ENCODE measurements at places on chromosomes 4 and X.

GRCh38 chr4:108795733-108796132, 32.9 kb upstream of the ETNPPL start:
- no peak for DNase-seq

- DNase-seq = no peak
Observed at GRCh38 chrX:47992095-47992380, 11.8 kb downstream of the ZNF182 start.

GRCh38 chrX:115539841-115540240, 21.1 kb upstream of the PLS3 start:
- DNase-seq = no peak

DNA sequence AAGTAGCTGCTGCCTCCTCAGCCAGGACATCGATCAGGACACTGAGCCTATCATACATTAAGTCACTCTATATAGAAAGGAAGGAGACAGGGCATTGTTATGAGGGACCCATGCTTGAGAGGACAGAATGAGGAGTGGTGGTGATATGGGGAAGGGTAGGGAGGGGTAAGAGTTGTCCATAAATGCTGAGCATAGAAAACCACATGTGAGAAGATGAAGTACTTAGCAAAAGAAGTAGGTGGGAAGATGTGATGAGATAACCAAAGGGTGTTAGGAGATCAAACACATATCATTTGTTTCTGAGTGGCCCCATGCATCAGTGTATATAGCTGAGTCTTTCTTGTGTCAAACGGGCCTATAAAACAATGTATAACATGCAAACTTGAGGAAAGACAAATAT, 84.1 kb downstream of the DGKK start:
- no peak for DNase-seq

DNA sequence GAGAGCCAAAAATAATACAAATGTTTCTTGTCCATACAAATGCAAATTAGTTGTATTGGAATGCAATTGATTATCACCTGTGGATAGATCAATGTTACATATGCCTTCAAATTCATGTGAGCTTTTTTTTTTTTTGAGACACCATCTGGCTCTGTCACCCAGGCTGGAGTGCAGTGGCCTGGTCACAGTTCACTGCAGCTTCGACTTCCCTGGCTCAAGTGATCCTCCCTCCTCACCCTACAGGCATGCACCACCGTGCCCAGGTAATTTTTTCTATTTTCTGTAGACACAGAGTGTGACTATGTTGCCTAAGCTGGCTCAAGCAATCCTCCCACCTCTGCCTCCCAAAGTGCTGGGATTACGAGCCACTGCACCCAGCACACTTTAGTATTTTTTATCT, 38.6 kb upstream of the TMEM184C start:
- DNase-seq = no peak

DNA sequence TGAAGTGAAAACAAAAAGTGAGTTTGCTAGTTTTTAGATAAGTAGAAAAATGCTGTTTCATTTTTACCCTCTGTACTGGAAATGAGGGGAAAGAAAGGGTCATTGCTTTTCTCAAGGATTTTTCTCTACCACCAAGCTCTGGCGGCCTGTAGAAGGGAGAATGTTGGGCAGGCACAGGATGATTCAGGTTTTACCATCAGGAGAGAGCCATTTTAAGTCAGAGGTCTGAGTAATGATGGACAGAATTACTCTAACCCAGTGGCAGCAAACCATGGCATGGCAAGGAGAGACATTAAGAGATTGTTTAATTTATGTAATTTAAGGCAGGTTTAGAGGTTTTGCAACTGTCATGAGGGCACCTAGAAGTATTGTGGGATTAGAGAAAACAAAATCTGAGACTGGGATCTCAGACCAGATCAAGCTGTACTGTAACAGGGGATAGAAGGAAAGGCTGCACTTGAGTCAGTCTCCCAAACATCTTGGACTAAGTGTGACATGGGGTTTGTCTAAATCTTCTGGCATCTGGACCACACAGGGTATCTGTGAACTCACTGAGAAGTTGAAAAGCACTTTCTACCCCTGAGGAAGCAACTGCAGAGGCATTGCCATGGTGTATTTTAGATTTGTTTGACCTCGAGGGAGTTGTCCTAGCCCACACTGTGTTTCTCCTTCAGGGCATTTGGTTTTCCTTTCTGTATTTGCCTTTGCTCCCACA, 81.6 kb downstream of the BANK1 start:
- DNase-seq = no peak

- DNase-seq = no peak
Observed at GRCh38 chr4:80140194-80140593, 57.1 kb upstream of the PRDM8 start.

- DNase-seq = no peak
Observed at GRCh38 chr4:88134536-88135355, 23.7 kb downstream of the ABCG2 start.

DNA sequence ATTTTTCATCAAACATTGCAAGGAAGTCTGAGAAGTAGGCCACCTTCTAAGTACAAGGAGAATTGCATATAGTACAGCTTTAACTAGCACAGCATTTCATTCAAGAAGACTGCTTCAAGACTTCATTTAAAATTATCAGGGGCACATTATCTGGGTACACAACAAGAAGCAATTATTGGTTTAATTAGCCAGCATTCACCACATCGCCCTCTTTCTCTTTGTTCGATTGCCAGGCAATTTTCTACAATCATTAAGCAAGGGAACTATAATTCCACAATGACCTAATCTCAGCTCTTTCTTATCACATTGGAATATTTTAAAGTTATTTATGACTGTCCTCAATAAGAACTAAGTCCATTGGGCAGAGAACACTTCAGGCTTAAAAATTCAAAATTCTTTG, 1347.1 kb upstream of the PABPC4L start:
- DNase-seq = no peak

GRCh38 chr4:173005912-173006633, 162.5 kb upstream of the GALNT7 start:
- DNase-seq = no peak

DNA sequence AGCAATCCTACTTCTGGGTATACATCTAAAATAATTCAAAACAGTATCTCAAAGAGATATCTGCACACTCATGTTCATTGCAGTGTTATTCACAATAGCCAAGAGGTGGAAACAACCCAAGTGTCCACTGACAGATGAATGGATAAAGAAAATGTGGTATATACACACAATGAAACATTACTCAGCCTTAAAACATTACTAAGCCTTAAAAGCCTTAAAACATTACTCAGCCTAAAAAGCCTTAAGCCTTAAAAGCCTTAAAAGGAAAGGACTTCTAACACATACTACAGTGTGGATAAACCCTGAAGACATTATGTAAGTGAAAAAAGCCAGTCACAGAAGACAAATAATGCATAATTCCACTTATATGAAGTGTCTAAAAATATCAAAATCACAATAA, 40.3 kb upstream of the TFDP3 start:
- no peak for DNase-seq

DNA sequence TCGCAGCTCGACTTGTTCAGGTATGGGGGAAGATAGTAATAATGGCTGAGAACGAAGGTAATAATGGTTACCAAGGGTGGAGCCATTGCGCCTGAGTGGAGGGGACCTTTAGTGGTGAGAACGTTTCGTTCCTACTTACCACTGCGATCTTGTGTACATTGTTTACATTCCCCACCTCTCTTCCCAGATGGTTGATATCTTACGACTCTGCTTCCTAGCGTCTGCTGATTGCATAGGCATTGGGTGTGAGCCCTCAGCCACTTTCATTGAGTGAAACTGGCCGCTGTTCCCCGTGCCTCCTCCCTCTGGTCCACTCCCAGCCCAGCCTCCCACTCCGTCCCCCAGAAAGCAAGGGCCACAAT, 850 bp downstream of the IGBP1 start:
- peak; percentile 29 for DNase-seq

- DNase-seq = peak; percentile 87
Observed at GRCh38 chrX:1649621-1650020, 34.8 kb downstream of the ASMT start.

DNA sequence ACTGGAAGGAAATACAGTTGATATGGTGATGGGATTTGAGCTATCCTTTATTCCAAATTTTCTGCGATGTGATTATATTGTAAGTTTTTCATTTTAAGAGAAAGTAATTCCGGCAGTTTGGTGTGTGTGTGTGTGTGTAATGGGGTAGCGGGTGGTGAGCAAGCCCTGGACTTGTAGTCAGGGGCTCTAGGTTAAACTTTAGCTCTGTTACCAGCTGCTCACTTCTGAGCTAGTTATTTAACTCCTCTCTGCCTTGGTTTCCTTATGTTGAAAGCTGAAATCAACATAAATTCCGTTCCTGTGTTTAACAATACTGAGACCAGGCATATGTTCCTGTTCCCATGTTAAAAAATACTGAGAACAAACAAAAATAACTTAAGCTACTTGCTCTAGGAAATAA, 174.1 kb upstream of the CASK start:
- no peak for DNase-seq

- DNase-seq = no peak
Observed at GRCh38 chr4:101941816-101942358, 151.4 kb downstream of the BANK1 start.

GRCh38 chr4:154927126-154927680, 146.1 kb downstream of the RBM46 start:
- no peak for DNase-seq

- DNase-seq = no peak
Observed at GRCh38 chr4:138297743-138298405, 55.7 kb upstream of the SLC7A11 start.

- no peak for DNase-seq
Observed at GRCh38 chr4:26228883-26229282, 91.9 kb upstream of the RBPJ start.

DNA sequence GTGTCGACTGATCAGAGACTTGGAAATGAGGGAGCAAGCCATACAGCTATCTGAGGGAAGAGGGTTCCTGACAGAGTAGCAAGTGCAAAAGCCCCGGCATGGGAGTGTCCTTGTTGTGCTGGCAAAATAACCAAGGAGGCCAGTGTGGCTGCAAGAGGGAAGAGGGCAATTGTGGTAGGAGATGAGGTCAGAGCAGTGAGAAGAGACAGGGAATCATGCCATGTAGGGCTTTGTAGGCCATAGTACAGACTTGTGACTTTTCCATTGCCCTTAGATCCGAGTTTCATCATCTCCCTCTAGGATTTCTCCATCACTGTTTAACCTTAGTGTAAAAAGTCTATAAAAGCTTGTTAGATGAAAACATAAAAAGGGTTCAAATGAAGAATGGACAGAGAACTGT, 76.2 kb downstream of the DOCK11 start:
- DNase-seq = no peak

DNA sequence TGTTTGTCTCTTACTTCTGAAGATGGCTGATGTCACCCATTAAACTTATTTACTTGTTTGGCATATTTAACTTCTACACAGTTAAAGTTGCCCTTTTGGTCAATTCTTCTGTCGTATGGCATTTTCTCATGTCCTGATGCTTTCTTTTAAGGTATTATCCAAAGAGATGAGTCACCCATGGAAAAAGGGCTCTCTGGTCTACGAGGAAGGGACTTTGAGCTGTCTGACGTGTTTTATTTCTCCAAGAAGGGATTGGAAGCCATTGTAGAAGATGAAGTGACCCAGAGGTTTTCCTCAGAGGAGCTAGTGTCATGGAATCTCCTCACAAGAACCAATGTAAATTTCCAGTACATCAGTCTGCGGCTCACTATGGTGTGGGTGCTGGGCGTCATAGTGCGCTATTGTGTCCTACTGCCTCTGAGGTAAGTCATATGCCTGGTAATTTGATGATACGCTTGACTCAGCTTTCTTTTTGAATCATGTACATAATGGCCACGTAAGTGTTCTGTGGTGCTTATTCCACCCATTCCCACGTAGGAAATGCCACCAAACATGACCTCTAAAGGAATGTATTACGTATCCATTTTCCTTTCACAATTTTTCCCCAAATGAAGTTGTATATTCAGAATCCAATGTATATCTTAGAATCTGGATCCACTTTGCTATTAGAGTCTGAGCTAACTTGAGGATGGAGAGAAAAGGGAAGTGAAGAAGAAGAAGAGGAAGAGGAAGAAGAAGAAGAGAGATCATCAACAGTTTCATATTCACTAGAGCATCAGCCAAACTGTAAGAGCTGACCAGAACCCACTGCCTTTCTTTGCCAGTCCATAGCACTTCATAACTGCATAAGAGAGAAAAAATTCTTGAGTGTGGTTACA, 45.7 kb downstream of the GPAT3 start:
- DNase-seq = no peak

DNA sequence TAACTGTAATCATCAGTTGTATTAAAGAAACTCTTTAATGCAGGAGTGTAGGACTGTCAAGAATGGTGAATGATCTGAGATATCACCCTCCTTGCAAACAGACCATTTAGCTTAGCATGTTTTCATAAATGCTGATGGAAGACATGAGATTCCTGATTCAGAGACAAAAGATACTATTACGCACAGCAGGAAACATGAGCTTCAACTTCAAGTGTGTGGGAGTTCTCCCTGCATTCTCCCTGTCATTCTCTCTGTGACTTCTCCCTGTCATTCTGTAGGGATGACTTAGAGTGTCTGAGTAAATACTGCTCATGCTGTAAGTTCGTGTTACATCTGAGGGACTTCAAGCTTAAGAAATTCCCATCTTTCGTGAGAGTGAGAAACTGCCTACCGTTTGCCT, 866.0 kb upstream of the PRKX start:
- no peak for DNase-seq

- DNase-seq = no peak
Observed at GRCh38 chr4:168501407-168501806, 4.6 kb downstream of the PALLD start.

DNA sequence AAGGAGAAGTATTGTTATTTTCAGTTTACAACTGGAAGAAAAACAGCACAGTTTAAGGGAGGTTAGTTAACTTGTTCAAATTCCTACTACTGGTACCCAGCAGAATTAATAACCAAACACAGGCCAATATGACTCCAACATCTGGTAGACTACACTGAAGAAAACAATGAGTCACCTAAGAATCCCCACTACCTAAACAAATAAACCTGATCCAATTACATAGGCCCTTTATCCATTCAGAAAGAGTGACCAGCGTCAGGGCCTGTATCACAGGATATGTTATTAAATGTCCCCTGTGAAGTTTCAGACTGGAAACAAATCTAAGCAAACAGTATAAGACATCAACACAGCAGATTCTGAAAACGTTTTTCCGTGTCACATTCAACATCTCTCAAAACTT, 492.5 kb upstream of the INTU start:
- no peak for DNase-seq

- peak; percentile 90 for DNase-seq
Observed at GRCh38 chr4:168604496-168605373, 107.9 kb downstream of the PALLD start.

- DNase-seq = no peak
Observed at GRCh38 chr4:186264660-186265059, 1.3 kb upstream of the F11 start.

GRCh38 chrX:87961471-87961870, 443.9 kb downstream of the KLHL4 start:
- DNase-seq = no peak

DNA sequence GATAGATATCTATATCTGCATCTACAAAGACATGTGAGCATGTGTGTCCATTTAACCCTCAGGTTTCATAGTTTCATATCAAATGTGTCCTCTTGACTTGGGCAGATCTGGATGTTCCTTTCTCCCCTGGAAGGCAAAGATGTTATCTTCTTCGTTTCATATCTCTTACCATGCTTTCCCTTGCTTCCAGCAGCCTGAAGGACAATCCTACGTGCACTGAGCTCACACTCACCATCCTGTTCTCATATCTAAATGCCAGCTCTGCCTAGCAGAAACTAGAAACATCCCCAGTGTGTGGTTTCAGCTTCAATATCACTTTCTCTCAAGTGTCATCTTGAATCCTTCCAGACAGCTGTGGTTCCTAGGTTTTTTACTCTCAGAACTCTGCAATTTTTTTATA, 66.2 kb downstream of the ZAR1 start:
- DNase-seq = no peak

- DNase-seq = no peak
Observed at GRCh38 chr4:1623400-1623799, 60.7 kb downstream of the FAM53A start.

- no peak for DNase-seq
Observed at GRCh38 chr4:88949605-88950004, 107.4 kb downstream of the FAM13A start.

All from neural progenitor cell (in vitro differentiated cells).